ENCODE measurements at places on chromosomes 7 and 10.

DNA sequence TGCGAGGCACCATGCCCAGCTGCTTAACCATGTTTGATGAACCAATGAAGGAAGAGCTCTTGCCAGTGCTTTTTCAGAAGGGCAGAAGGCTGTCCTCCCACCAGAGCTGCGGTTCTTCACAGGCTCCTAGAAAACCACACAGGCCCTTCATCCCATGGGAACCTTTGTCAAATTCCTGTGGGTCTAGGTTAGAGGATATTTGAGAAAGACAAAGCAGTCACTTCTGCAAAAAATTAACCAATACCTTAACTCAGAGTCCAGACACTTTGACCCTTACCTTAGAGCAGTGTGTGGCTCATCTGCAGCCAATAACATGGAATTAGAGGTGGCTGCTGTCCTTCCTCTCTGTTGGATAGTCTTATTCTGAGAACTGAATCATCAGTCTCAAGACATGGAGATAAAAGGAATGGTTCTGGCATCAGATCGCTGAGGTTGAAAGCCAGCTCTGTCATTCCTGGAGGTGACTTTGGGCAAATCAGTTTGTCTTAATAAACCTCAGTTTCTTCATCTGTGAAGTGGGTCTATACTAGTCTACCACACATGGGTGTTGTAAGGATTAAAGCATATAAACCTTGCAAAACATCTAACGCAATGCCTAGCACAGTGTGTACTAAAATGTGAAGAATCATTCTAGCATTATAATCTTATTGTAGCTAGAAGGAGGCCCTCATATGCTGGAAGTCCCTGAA is 65.1 kb upstream of the PIP4K2A start:
- no peak for DNase-seq

- no peak for DNase-seq
Observed at GRCh38 chr7:129604713-129605437, 6.6 kb upstream of the NRF1 start.

GRCh38 chr7:43309706-43310022 is 197.2 kb downstream of the HECW1 start:
- no peak for DNase-seq

- DNase-seq = no peak
Observed at GRCh38 chr10:107269626-107270025, 105.1 kb upstream of the SORCS1 start.

GRCh38 chr10:122176232-122177213 is 94.6 kb upstream of the BTBD16 start:
- no peak for DNase-seq
